ENCODE measurements at places on chromosomes 5 and 9.

- no peak for DNase-seq
Measured at GRCh38 chr5:172075656-172076055, 69.2 kb upstream of the FBXW11 start.

GRCh38 chr9:74117731-74118130 is 379.4 kb upstream of the RORB start:
- DNase-seq: no peak

DNA sequence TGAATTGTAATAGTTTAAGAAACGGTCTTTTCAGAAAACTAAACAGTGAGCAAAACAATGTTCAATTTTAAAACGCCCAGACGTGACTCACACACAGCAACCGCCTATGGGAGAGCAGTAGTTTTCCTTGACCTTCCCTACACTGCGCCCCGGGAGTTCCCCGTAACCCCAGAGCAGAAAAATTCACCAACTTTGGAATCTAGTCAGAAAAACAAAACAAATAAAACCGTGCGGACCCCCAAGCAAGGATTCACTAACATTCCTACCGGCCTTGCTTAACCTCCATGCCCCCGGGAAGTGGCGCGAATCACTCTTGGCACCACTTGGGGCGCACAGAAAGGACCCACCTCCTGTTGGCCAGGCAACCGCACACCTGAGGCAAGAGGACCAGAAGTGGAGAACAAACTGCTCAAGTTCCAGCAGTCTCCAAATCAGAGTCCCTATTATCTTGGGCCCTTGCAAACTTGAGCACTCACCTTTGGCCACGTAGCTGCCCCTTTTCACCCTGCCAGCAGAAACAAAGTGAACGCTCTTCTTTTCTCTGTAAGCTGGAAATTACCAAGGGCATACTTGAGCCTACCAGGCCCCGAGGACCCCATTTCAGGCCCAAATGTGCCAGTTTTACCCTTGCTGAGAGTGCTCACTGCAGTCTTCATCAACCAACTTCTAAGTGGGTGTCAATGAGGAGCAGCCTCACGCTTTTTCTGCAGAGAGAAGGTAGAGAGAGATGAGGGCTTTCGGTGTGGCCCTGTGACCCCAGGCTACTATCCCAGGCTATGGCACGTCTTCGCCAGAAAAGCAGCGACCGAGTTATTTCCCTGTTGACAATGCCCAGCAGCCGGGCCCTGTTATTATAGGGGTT is 189.7 kb downstream of the MEF2C start:
- DNase-seq: no peak

DNA sequence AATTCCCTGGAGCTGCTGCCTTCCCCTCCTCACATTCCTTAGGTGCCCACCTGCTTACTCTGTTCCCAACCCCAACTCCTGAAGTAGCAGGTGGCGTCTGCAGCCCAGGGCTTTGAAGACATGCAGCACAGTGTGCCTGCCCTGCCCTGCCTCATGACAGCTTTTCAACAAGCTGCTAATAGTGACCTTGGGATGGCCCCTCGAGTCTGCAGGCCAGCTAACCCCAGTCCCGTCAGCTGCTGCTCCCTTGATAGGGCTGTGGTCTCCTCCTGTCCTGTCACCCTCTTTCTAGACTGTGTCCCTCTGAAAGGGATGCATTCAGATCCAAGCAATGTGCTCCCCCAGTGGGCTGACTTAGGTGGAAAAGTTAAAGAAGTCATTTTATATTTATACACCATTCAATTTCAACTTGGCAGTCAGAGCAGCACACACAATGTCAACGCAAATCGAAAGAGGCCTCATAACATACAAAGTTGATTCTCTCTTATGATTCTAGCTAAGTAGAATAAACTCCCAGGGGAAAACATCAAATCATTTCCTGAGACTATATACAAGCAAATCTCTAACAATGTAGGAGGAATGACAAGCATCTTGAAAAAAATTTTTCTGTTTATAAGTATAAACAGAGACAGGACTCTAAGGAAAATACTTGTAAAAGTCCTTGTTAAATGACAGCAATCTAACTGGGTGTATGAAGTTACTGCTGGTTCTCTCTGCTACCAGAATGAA is 37.9 kb downstream of the ADRB2 start:
- no peak for DNase-seq

DNA sequence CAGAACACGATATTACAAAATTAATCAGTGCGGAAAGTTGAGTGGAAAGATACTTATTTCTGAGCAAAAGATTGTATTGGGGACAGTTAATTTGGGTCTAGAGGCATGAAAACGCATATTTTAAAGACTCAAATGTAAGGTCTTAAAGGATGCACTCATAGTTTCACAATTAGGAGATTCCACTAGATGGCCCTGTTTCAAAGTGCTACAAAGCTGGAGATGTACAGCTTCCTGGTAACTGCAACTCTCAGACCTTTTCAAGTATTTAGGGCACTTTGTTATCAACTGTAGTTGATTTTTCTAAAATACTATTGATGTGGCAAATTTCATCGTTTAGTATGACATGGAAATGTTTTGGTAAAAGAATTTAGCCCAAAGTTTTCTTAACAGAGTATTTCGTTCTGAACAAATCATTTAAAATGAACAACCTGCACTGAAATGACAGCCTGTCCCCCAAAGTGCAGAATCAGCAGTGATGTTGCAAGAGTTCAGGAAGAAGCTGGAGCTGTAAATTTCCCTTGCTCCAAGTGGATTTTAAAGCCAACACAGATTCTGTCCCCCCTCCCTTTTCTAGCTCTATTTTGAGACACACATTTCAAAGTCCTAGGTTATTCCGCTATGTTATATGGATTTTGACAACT is 16.2 kb upstream of the NDUFB6 start:
- no peak for DNase-seq

DNA sequence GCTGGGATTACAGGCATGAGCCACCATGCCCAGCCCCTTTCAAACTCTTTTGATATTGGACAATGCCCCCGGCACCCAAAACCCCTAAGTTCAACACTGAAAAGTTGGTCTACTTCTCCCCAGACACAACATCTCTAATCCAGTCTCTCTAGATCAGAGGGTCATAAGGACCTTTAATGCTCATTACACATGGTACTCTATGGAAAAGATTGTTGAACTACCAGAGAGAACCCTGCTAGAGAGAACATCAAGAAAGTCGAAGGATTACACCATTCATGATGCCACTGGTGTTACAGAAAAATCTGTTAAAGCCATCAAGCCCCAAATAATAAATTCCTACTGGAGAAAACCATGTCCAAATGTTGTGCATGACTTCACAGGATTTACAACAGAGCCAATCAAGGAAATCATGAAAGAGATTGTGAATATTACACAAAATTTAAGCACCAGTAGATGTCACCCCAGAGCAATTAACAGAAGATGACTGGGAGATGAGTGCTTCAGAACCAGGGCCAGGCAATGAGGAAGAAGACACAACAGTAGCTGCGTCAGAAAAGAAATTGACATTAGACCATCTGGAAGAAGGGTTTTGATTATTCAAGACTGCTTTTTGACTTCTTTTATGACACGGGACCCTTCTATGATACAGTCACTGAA is 28.3 kb upstream of the NIPAL4 start:
- peak; percentile 3 for DNase-seq

GRCh38 chr9:110559869-110560268 is 19.7 kb downstream of the SVEP1 start:
- no peak for DNase-seq

- peak; percentile 72 for DNase-seq
Measured at GRCh38 chr5:132063090-132063911, 2.8 kb downstream of the IL3 start.

GRCh38 chr9:77598524-77598923 is 49.6 kb downstream of the GNA14 start:
- DNase-seq: no peak

DNA sequence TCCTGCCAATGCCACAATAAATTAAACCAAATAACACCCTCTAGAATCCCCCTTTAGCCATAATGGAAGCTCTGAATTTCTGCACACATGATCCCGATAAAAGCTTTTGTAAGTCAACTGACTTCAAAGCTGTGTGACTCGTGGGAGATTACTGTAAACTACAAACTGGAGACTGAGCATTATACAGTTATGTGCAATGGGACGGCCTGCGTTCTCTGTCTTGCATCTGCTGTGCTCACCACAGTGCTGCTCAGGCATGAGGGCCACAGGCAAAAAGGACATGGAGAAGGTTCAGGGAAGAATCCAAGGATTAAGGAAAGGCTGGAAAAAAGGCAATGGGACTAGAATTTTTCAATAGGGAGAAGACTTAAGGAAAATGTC is 184.2 kb downstream of the FANCC start:
- no peak for DNase-seq

DNA sequence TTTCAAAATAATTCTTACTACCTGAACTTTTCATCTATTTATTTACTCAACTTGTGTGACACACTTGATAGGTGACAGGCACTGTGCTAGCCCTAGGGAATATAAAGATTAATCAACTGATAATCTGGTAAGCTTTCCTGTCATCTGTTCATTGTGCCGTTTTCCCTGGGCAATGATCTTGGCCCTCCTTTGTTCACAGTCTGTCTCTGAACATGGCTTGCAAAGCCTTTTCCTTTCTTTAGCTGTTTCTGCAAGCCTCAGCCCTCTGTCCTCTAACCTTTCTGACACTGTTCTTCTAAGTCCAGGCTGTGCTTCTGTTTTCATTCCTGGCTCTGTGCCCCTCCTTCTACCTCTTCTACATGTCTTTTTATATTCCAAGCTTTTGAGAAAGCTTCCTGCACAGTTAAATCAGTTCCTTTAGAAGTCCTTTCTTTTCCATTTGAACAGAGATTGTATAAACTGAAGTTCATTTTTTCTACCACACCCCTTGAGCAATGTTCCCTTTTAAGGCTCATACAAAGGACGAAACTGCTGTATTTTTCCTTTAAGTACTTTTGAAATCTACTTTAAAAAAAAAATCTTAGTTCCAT is 803.0 kb upstream of the ZNF608 start:
- DNase-seq: no peak

DNA sequence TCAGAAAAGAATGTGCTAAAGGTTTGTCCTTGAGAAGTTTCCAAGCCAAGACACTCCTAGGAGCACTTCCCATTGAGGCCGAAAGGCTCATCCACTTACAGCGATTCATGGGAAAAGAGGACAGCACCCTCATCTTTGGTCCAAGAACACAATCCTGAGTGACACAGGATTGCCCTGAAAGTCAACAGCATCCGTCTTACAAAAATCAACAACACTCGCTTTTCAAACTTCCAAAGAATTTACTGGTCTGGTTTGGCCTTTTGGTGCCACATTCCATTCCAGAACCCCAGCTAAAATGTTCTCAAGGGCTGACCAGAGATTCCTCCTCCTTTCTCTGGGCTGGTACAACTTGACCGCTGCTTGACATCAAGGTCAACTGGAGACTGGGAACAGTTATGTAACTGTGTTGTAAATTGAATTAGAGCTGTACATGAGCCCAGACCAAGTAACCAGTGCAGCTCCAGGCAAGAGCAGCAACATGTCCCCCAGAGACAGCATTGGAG is 415.8 kb upstream of the PIK3R1 start:
- no peak for DNase-seq

GRCh38 chr5:169148138-169148740 is 152.7 kb downstream of the SLIT3 start:
- DNase-seq: no peak

DNA sequence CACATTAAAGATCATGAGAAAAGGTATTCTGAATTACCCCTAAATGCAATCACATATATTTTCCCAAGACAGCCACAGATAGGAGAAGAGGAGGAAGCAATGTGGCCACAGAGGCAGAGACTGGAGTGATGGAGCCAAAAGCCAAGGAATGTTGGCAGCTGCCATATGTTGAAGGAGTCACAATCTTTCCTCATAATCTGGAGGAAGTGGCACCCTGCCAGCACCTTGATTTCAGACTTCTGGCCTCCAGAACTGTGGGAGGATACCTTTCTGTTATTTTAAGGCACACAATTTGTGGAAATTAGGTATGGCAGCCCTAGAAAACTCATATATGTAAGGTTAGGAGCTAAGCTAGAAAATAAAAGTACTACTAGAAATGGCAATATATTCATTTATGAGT is 139.9 kb upstream of the GAS1 start:
- DNase-seq: no peak

DNA sequence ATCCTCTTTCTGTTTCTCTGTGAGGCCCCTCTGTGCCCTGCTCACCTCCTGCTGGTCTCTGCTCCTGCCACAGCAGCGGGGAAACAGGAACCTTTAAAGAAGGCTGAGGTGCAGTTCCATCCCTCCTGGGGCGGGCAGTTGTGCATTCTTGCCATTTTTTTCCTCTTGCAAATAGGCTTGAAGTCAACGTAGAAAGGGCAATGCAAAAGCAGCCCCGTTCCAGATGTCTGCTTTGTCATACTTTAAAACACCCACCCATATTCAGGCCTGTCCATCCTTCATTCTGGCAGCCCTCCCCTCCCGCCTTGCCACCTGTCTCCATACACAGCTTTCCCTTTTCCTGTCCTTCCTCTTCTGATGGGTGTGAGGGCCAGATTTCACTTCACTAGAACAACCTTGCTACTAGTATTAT is 65.4 kb upstream of the KLF9 start:
- no peak for DNase-seq

- no peak for DNase-seq
Measured at GRCh38 chr9:96294159-96294545, 7.8 kb downstream of the HSD17B3 start.

DNA sequence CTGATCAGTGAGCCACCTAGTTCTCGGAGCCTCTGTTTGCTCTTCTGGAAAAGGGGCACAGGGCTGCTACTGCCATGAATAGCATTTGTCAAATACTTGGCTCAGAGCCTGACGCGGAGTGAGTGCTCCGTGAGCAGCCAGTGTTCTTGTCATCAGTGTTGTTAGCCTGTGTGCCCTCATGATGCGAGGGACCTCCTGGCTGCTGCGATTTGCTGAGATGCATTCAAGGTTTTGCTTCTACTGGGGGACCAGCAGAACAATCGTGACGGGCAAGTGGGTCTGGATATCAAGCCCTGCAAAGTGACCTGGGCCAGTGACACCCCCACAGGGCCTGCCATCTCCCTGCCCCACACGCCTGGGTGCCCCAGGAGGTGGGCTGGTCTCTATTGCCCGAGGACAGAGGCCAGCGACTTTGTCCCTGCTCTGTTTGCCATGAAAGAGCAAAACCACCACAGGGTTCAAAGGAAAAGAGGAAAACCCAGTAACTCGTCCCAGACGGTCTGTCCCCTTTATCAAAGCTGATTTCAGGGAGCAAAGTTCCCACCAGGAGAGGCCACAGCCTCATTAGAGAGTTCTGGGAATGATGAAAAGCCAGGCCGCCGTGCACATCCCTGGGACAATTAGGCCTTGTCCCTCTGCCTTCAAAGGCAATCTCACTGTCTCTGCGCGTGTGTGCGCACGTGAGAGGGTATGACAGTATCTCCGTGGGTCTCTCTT is 86.5 kb upstream of the LMX1B start:
- no peak for DNase-seq

DNA sequence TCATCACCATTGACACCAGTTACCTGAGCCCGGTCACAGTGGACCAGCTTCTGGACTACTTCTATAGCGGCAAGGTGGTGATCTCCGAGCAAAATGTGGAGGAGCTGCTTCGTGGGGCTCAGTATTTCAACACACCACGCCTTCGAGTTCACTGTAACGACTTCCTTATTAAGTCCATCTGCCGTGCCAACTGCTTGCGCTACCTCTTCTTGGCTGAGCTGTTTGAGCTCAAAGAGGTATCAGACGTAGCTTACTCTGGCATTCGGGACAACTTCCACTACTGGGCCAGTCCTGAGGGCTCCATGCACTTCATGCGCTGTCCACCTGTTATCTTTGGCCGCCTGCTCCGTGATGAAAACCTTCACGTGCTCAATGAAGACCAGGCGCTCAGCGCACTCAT is 520 bp downstream of the CCIN start:
- no peak for DNase-seq
